ENCODE measurements at places on chromosomes 2 and 18.
A peak's percentile ranks its signal among the peaks of the same experiment; 100 is the strongest.

GRCh38 chr2:144931960-144932359 lies 412.0 kb upstream of the ZEB2 start:
- no peaks in the 10 kb centered on the region for H3K36me3 ChIP-seq
- no peak for DNase-seq
- H3K4me1 ChIP-seq = no peaks in the 10 kb centered on the region
- H3K27me3 ChIP-seq = no peaks in the 10 kb centered on the region

- no peak overlapping the region for H3K27ac ChIP-seq
- no peaks in the 10 kb centered on the region for H3K27me3 ChIP-seq
- H3K36me3 ChIP-seq = no peaks in the 10 kb centered on the region
- H3K4me1 ChIP-seq = no peaks in the 10 kb centered on the region
- no peak overlapping the region for H3K4me3 ChIP-seq
Measured at GRCh38 chr18:65257149-65257548, 493.7 kb upstream of the CDH7 start.

GRCh38 chr2:169362894-169363559 lies 693 bp upstream of the LRP2 start:
- H3K4me1 ChIP-seq = no peaks in the 10 kb centered on the region
- DNase-seq = peak; percentile 48
- peak overlapping the region; percentile 83 for H3K27ac ChIP-seq
- peaks cover 16% of the 10 kb centered on the region for H3K27me3 ChIP-seq

- no peaks in the 10 kb centered on the region for H3K27me3 ChIP-seq
- H3K4me1 ChIP-seq = peaks cover 3% of the 10 kb centered on the region
- no peak overlapping the region for H3K4me3 ChIP-seq
- DNase-seq = no peak
- H3K36me3 ChIP-seq = no peaks in the 10 kb centered on the region
Measured at GRCh38 chr2:106573773-106574172, 86.6 kb downstream of the CD8B2 start.

- no peak overlapping the region for H3K27ac ChIP-seq
- H3K36me3 ChIP-seq = no peaks in the 10 kb centered on the region
- H3K4me1 ChIP-seq = no peaks in the 10 kb centered on the region
Measured at GRCh38 chr18:5772306-5773105, 122.8 kb downstream of the TMEM200C start.

GRCh38 chr2:190863946-190864345 lies 16.7 kb upstream of the GLS start:
- H3K4me1 ChIP-seq = peaks cover 9% of the 10 kb centered on the region
- no peak overlapping the region for H3K4me3 ChIP-seq
- H3K27ac ChIP-seq = no peak overlapping the region
- H3K36me3 ChIP-seq = no peaks in the 10 kb centered on the region
- no peaks in the 10 kb centered on the region for H3K27me3 ChIP-seq
- no peak for DNase-seq

All from kidney (tissue), 22 donors.